ENCODE measurements at places on chromosomes 4 and X. TPM values are rescaled to one million over a fixed set of nuclear protein-coding genes. Genes with fewer than 3 reads are reported as not detected.

ATP1B4 gene
- not detected for total RNA-seq

DNA sequence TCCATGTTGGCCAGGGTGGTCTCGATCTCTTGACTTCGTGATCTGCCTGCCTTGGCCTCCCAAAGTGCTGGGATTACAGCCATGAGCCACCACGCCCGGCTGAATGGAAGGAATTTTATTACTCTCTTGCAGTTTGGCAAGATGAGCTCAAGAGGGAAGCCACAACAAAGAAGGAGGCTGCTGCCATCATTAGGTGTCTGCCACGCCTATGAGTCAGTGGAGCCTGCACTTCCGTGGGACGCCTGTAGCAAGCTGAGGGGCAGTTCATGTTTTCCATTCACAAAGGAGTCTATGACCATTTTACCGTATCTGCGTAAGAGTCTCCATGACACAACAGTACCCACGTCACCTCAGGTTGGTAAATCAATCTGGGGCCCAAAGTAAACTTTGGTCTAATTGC, 51.2 kb upstream of the CHRNA9 start:
- DNase-seq, result no peak

GRCh38 chr4:167003326-167003725, 231.0 kb downstream of the SPOCK3 start:
- no peak for DNase-seq

- no peak for DNase-seq
These were observed 57.6 kb downstream of the N4BP2 start for GRCh38 chr4:40114206-40114605.
